Erythroblast (primary cell): ENCODE measurements at places on chromosomes 2 and 18.

- peak; percentile 64 for DNase-seq
These were observed 39.4 kb upstream of the ASB1 start for GRCh38 chr2:238387332-238387731.

DNA sequence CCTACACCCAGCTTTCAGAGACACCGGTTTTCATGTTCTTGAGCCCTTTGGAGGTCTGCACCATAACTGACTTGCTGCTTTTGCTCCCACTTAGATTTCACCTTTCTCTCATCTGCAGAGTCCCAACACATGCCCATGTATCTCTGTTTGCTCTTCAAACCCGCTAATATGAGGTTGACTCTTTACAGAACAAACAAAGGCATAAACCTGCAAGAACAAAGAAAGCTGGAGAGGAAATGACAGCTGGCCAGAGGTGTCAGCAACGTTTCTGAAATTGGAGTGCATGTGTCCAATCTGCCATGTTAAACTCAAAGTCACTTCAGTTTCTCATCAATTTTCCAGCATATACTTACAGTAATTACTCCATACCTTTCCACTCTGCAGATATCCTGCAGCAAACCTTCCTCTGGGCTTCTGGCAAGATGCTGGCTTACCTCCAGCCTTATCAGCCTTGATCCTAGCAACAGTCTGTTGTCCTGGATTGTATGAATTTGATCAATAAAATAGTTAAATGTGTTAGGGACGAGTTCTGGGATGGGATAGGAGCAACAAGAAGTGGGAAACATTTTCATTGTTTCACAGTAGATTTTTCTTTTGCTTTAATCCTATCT is 157.4 kb downstream of the FHOD3 start:
- no peak for DNase-seq

DNA sequence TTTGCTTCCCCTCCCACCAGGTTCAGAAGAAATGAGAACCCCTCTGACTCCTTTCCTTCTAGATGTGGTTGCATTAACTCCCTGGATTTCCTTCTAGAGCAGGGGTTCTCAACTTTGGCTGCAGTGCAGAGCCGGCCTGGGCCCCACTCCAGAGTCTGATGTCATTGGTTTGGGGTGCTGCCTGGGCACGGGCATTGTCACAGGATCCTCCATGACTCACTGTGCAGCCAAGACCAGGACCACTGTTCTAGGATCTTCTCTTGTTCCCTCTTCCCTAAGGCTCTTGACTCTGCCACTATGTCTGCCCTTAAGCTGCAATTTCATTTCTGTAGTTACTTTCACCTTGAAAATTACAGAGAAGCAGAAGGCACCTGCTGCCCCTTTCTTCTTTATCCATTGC is 31.8 kb downstream of the TBC1D8 start:
- no peak for DNase-seq

GRCh38 chr18:961644-962355 is 57.1 kb downstream of the ADCYAP1 start:
- DNase-seq = peak; percentile 52

- no peak for DNase-seq
These were observed 32.6 kb upstream of the RND3 start for GRCh38 chr2:150520033-150520432.

DNA sequence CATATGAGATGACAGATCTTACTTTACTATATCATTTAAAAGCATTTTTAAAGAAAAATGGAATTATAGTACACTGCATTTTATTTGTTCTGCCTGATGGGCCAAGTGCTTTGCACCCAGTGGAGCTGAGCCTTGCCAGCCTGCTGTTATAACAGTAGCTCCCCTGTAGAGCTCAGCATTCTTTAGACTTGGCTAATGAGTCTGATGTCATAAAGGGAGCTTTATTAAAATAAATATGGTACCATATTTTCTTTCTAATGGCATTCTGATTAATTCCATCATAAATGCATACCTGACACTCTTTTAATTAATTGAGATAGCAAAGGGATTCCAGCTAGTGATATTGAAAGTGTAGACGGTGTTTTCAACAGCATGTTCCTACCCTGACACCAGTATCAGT is 40.7 kb downstream of the PARD3B start:
- DNase-seq = no peak

- DNase-seq = no peak
These were observed 36.7 kb downstream of the LDLRAD4 start for GRCh38 chr18:13254971-13255927.

DNA sequence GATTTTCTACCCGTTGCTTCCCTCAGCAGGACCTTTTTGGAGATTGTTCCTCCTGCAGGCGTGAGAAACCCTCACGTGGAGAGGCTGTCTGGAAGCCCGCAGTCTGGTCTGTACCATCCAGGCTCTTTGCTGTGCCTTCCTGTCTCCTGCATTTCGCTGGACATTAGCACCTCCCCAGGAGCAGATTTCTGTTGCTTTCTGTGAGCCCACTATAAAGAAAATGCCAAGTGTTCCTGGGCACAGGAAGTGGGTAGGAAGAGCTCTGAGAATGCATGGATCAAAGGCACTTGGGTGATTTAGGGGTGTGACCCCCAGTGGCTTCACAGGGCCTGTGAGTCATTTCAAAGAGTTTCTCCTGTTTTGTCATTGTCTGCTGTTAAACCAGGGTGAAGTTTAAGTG is 27.3 kb downstream of the SPTBN1 start:
- no peak for DNase-seq

GRCh38 chr18:21441670-21442069 is 158.8 kb downstream of the ESCO1 start:
- no peak for DNase-seq

DNA sequence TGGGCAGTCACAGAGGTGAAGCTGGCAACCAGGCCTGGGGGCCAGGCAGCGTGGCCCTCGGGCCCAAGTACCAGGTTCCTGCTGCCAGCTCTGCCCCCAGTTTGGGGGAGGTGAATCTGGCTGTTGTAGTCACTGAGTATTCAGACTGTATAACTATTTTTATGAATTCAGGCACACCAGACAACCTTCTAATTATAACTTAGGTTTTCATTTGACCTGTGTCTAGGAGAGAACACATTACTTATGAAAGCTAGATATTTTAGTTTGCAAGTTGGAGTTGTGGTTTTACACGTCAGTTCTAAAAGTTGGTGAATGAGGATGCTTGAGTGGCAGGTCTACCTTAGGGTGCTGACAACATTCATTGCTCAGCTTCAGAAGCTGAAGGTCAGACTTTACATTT is 71.7 kb downstream of the LIMS1 start:
- DNase-seq = no peak

DNA sequence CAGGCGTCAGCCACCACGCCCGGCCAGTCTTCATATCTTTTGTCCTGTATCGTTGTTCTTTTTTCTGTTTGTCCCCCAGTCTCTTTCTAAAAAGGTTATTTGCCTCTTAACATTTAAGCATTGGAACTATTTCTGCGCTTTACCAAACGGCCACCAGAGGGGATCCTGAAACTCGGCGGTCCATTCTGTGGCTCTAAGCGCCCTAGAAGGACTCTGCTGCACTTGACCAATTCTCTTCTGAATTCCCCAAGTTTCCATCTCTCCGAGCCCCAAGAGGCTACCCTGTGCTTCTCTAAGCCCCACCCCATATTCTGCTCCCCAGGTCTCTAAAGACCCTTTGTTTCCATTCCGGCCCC is 33.1 kb upstream of the REG3G start:
- peak; percentile 2 for DNase-seq

DNA sequence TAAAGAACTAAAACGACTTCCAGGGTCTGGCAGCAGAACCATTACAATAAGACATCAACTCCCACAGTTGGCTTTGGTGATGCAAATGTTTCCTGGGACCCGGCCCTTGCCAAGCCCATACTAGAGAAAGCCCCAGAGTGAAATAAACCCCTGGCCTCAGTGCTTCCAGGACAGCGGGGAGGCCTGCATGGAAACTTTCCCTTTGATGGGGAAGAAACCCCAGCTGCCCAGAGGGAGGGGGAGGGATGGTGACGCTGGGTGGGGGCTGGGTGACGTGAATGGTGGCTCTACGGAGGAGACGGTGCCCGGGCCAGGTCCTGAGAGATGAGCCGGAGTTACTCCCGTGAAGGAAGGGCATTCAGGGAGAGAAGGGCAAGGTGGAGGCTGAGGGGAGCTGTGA is 27.5 kb downstream of the INHBB start:
- DNase-seq = no peak

DNA sequence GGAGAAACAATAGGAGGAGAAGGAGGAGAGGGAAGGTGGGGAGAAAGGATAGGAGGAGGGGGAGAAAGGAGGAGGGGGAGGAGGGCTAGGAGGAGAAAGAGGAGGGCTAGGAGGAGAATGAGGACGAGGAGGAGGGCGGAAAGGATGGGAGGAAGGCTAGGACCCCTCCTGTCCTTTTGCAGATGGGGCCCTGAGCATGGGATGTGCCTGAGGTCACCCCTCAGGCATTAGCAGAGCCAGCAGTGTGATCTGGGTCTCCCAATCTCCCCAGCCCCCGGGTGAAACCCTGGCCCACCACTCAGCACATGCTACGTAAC is 601 bp upstream of the ANO7 start:
- DNase-seq = no peak

DNA sequence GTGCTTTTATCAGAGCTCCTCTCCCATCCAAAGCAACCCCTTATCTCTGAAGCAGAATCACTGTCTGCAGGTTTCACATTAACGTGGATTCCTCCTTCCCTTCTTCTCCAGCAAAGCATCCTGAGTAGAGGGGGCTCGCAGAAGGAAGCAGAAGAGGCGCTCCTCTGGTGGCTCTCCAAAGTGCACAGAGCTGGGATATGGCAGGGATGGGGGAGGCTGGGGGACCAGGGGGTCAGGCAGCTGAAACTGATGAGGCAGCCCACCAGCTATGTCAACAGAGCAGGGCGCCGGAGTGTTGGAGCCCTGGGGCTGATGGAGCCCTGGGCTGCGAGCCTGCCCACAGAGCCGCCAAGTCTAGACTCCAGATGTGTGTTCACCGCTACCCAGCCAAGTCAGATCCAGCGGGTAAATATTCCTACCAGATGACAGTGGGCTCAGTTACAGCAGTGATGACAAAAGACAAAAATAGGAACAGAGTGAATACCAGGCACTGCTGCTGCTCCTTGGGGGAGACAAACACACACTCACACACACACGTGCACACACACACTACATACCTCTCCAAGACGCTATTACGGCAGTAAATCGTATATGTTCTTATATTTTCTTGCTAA is 678.3 kb upstream of the ID2 start:
- peak; percentile 55 for DNase-seq

GRCh38 chr2:191650896-191651773 is 26.8 kb upstream of the NABP1 start:
- DNase-seq = no peak

DNA sequence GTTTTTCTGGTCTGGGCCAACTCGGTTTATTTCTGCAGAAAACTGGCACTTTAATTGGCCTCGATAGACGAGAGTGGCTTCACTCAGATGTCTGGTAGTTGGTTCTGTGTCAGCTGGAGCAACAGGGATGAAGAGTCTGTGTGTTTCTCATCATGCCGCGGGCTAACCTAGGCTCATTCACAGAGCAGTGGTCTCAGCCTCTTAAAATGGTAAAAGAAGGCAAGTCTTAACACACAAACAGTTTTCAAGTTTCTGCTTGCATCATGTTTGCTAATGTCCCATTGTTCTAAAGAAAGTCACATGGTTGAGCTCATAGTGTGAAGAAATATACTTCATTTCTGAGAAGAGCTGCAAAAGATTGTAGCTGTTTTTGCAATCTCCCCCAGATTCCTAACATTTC is 37.5 kb upstream of the ANXA4 start:
- no peak for DNase-seq

DNA sequence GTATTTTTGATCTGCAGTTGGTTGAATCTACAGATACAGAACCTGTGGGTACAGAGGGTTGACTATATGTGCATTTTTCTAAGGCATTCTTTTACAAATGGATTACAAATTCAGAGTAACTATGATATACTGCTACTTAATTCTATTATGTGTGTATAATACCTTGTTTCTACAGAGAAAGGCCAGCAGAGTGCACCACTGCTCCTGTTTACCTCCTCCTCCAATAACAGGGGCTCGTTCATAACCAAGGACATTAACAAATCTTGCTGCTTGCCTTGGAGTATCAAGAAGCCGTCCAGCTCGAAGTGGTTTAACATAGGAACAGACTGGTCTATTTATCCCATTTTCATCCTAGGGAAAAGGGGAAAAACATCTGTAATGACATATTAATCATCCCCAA is 16.4 kb downstream of the CEP76 start:
- peak; percentile 49 for DNase-seq

DNA sequence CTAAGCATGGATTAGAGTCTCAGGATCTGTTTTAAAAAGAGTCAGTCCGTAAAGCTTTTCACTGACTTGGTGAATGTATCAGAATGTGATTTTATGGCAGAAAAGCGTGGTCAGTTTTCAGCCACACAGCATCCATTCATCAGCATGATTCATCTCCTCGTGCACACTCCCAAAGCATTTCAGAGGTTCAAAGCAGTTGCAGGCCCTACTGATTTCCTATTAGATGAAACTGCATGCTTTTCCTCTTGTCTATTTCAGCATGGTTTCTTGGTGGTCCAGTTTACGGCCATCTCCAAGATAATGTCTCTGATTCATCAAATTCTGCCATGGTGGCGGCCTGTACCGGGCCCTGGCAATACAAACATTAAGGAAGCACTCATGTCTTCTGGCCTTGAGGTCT is 4.8 kb upstream of the PARD6G start:
- no peak for DNase-seq

GRCh38 chr2:231138699-231139098 is 13.9 kb upstream of the HTR2B start:
- DNase-seq = no peak

DNA sequence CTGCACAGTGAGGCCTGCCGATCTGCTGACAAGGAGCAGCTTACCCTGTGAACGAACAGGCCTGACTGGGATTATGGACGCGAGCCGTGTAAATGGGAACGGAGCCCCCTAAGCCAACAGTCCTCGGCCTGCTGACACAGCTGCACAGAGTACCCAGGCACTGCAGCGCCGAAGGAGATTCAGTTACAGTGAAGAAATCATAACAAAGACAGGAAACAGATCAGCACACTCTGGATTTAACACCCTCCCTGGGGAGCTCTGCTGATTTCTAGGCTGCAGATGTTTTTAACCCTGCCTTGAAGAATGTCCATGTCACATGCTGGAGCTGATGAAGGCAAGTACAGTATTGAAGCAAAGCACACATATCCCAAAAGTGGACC is 43.4 kb downstream of the COLEC12 start:
- no peak for DNase-seq

DNA sequence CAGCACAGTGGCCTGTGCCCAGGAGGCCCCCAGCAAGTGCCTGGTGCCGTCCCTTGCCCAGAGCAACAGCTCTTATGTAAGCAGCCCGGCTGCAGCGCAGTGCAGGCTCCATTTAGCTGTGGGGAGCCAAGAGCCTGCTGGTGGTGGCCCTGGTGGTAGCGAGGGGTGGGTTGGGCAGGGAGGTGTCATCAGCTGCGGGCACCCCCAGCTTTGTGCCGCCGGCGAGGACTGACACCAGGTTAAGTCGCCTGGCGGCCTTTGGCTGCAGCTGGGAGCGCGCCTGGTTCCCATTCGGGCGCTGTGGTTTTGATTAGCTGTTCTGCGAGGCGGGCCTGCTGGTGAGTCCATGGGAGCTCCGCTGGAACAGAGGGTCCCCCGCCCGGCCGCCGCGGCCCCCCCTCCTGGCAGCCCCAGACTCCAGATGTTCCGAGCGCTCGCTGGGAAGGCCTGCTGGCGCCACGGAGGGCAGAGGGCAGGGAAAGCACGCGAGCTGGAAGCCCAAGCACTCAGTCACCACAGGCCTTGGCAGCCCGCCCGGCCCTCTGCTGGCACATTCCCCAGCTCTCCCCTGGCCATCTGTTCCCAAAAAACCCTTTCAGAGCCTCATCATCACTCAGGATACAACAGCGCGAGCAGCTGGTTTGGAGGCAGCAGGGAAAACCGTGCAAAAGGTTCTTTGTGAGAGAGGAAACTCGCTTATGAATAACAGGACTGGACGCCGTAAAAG is 18.4 kb downstream of the ATOH8 start:
- no peak for DNase-seq
